ENCODE measurements at places on chromosomes 7 and 10.

DNA sequence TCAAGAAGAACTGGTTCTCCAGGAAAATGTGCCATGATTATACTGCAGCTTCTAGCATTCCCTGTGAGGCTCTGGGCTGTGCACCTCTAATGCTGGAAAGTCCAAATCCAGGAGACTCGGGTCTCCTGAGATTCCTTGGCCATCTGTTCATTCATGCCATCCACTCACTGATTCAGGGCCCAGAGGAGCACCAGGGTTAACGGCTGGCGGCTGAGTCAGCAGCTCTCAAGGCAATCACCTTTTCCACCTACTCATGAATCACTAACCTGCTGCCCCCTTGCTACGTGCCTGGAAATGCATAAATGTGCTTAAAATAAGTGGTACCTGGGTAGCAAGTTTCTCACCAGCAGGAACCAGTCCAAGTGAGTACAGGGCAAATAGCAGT, 132.7 kb downstream of the KCNMA1 start:
- no peak for DNase-seq

- DNase-seq = no peak
Observed at GRCh38 chr7:92778972-92779371, 57.4 kb downstream of the CDK6 start.

GRCh38 chr7:81264116-81264515, 345.3 kb upstream of the SEMA3C start:
- DNase-seq = no peak

DNA sequence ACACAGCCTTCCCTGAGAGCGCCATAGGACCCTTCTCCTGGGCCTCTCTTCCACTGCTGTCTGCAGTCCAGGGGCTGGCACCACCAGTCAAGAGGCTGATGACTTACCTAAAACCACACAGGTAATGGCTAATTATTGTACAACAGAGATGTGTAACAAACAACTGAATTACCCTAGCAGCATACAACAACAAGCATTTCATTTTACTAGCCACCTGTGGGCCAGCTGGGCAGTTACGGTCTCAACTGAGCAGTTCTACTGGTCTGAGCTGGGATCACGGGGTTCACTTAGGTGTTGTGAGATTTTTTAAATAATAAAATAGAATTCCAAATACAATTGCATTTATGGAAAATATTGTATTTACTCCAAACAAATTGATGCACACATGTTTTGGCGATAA, 431.9 kb downstream of the TNS3 start:
- DNase-seq = no peak

GRCh38 chr10:49347827-49348226, 48.1 kb downstream of the DRGX start:
- no peak for DNase-seq
